ENCODE measurements at places on chromosomes 16 and 17.

DNA sequence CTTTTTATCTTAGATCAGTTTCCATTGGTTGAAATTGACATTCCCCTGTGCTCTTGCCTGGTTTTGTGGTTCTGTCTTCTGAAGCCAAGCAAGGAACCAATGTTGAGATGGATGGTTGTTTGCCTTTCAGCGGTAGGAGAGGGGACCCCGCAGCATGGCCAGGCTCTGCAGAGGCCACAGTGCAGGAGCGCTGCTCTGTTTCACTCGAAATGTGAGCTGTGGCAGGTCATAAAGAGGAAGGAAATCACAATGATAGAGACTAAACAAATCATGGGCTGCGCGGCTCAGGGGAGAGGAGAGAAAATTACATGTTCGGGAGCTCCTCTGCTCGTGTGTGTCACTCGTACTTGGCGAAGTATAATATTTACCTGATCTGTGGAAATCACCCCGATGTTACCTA, 148.2 kb downstream of the SNX29 start:
- DNase-seq, result no peak

GRCh38 chr17:36481829-36482228, 4.7 kb upstream of the ZNHIT3 start:
- DNase-seq, result no peak

- no peak for DNase-seq
These were observed 331 bp upstream of the ZNF287 start for GRCh38 chr17:16569358-16569712.

- DNase-seq, result no peak
These were observed 104.0 kb downstream of the MRM1 start for GRCh38 chr17:36705283-36705795.

DNA sequence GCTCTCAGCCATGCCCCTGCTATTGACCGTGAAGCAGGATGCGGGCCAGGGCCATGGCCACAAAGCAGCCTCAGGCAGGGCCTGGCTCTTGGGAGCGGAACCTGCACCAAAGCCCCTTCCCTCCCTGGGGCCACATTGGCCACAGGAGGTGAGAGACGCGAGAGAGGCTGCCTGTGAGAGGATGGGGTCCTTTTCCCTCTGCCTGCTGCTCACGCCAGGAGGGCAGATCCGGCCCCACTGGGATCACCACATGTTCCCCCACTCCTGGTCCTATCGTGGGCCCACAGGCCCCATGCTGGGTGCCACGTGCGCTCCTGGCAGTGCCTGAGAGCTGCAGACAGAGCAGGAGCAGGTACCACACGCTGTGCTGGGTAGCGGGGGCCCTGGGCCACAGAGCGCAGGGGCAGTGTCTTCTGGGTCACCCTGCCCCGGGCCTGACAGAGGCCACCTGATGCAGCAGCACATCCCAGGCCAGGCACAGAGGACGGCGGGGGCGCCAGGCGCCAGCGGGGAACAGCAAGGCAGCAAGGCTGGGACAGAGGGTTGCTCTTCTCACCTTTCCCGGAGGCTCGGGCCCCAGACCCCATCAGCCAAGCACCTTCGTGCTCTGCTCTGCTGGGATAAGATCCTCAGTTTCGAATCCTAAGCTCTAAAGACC, 9.2 kb upstream of the NUDT16L1 start:
- no peak for DNase-seq

- DNase-seq, result no peak
These were observed 1.3 kb upstream of the KRTAP4-7 start for GRCh38 chr17:41082626-41083025.

DNA sequence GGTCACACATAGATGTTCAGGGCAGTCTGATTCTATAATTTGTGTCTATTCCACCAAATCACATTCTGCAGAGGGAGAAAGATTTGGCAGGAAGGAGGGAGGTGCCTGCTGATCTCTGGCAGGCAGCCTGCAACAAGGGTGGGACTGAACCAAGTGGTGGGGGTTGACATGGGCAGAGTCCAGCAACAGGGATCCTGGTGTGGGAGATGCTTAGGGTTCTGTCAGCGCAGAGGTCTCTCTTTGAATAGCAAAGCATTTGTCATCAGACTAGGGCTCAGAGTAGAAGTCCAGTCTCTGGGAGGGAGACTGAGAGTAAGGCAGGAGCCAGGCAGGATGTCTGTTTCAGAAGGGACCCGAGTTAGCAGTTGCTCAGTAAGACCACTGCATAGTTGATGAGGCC, 94.6 kb downstream of the UTP18 start:
- DNase-seq, result no peak

DNA sequence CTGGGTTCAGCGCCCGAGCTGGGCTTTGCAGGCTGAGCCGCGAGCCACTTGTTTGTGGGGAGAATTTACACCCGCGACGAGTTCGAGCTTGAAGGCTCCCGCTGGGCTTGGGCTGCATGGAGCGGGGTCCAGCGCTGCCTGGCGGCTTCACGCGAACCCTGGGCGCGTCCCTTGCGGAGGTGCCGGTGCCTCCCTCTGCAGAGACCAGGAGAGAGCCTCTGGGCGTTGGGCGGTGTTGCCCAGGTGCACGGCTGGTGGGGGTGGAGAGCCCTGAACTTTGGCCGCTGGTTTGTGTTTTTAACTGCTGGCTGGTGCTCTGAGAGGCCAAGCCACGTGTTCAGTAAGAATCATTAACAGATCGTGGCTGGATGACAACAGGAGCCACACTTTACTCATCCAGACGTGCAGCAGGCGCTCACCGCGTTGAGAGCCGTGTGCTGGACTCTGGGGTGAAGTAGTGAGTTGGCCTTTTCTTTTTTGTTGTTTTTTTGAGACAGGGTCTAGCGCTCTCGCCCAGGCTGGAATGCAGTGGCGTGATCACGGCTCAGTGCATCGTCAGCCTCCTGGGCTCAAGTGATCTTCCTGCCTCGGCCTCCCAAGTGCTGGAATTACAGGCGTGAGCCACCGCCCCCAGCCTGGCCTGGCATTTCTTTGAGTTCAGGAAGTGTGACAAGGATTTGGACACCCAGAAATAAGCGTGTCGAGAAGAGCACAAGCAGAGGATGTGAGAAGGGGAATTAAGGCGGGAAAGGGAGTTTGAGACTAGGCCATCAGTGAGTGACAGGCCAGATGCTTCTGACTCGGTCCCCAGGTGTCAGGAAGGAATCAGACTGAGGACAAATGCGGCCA, 827 bp downstream of the CDK10 start:
- no peak for DNase-seq

DNA sequence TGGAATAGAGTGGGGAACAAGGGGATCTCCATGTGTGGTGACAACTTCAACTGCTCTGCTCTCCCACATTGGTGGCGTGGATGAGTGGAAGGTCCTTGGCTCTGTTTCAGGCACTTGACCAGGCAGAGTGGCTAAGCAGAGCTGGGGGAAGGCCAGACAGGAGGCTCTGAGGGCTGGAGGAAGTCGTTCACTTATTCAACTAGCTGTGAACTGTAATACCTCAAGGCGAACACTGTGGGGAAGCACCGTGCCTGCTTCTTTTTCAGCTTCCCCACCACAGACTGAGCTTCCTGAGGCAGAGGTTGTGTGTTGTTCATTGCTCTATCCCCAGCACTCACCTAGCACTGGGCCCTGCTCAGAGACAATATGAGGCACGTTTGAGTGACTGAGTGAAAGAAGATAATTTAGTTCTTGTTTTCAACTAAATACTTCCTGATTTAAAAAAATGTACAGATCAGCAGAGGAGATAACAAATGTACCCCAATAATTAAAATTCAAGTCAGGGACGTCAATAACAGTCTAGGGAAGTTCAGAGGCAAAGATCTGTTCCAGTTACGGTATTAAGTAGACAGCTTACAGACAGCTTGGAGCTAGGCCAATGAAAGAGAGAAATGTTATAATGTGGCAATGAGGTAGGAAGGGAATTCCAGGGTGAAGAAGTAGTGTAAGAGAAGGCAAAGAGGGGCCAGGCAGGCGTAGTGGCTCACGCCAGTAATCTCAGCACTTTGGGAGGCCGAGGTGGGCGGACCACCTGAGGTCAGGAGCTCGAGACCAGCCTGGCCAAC, 34.7 kb downstream of the MYO18A start:
- peak; percentile 82 for DNase-seq

GRCh38 chr17:27489045-27489715, 32.9 kb downstream of the KSR1 start:
- DNase-seq, result no peak

DNA sequence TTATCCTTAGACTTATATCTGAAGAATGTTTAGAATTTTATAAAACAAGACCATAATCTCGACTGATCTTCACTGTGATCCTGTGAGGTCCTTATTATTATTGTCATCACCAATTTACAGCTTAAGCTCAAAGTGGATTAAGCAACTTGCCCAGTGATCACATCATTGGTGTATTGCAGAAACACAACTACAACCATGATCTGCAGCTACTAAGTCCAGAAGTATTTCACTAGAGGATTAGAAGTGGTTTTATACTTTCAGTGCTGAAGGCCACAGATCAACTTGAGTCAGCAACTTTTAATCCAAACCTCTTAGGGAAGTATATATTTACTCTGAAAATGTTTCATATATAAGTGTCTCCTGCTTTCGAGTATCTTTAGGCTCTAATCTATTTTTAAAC, 624.3 kb upstream of the SOX9 start:
- DNase-seq, result no peak

DNA sequence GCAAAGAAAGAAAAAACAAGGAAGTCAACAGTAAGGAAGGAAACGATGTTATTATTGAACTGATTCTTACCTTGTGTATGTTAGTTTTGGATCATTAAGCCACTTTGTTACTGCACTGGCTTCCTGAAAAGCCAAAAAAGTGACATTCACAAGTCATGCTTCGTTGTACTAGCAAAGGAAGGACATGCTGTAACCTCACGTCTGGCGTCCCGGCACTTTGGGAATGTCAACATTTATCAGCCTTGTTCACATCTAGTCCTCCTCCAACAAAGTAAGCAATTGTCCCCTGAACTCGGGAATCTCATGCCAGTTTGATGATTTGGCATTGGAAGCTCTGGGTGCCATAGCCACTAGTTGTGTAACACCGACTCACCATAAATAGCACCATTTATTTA, 731 bp upstream of the MKS1 start:
- DNase-seq, result no peak

DNA sequence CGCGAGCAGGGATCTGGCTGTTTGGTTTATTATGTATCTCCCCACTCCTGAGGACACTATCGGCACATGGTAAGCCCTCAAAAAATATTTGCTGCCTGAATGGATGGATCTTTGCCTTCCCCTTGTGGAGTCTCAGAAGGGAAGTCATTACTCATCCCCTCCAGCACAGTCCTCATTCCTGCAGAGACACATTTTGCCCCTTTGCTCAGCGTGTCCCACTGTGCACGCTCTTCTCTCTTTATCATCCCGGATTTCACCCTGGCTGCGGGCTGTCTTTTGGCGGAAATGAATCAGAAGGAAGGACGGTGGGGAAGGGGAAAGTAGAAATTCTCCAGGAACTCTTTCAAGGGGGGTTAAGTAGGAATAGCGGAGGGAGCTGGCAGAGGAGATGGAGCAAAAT, 125.2 kb upstream of the CDC42EP4 start:
- no peak for DNase-seq

- DNase-seq, result no peak
These were observed 8.7 kb downstream of the GPRC5B start for GRCh38 chr16:19875900-19876299.

- DNase-seq, result no peak
These were observed 185.5 kb upstream of the SOX9 start for GRCh38 chr17:71935341-71935740.

DNA sequence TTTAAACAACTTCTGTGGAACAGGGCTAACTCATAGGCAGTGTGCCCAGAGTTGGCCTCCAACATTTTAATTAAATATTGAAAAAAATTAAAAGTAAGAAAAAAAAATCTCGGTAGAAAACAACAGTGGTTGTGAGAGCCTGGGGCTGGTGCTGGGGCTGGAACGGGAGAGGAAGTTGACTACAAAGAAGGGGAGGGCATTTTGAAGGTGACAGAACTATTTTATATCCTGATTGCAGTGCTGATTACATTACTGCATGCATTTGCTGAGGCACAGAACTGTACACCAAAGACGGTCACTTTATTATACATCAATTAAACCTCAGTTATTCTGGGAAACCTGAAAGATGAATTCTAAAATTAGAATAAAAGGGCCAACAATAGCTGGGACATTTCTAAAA, 142.5 kb downstream of the PARN start:
- DNase-seq, result no peak

DNA sequence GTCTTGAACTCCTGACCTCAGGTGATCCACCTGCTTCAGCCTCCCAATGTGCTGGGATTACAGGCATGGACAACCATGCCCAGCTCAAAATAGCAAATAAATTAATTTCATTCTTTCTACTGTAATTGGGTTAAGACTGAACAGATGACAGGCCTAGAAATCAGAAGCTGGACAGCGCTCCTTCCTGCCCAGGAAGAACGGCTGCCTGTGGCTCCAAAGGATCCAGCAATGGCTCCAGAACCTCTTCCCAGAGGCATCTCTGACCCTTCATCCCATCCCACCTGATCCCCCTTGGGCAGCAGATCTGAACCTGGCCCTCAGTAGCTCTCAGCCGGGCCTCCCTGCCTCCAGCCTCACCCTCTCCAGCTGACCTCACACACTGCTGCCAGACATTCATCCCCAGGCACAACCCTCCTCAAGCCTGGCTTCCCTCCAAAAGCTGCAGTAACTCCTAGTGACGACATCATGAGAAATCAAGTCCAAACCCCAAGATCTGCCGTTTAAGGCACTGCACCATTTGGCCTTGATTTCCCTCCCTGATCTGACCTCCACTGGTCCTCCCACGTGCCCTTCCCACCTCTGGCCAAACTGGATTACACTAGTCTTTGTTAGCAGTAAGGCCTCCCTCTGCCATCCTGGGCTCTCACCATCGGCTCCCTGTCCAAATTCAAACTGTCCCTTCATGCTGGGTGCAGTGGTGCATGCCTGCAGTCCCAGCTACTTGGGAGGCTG, 3.1 kb upstream of the MIF4GD start:
- no peak for DNase-seq

DNA sequence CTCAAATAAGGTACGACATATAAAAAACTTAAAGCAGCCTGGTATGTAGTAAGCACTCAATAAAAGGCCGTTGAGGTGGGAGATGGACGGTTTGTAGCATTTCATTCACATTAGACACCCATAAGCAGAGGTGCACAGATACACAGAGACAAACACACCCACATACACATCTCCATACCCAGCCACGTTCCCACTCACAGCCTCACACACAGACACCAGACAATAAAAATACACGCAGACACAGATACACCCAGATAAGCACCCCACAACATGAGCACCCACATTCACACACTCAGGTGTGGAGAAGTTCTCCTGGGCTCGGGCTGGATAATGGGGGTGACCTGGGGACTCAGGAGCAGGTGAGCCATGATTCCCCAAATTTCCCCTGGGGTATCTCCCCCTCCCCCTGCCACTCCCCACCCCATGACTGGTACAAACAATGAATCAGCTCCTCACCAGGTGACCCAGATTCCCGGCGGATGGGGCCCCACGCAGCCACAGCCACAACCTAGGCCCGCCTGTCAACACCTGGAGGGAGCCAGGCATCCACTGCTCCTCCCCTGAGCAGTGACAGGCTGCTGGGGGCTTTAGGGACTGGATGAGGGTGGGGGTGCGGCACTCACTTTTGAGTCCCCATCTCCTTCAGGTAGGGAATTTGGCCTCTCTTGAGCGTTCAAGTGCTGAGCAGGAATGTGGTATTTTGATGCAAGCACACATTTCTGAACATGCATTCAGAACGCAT, 2.7 kb downstream of the DLX3 start:
- no peak for DNase-seq

All from NCI-H2029 treated with DMSO at 0.1 percent for 48 hours (cell line).